ENCODE measurements at places on chromosomes 13 and 19. TPM values are rescaled to one million over a fixed set of nuclear protein-coding genes. Genes with fewer than 3 reads are reported as not detected.
A peak's percentile ranks its signal among the peaks of the same experiment; 100 is the strongest.

ZNF382 gene
- total RNA-seq, result 0.12 TPM

ALDH16A1 gene
- 42.1 TPM for total RNA-seq

ZNF829 gene
- not detected for total RNA-seq

- DNase-seq, result peak; percentile 34
These were observed at the start of gene MEIS3 for GRCh38 chr19:47419030-47419783. TSS of gene MEIS3 (minus strand) at chr19:47419527. CDS start at chr19:47419081, 446 bp downstream.

DNA sequence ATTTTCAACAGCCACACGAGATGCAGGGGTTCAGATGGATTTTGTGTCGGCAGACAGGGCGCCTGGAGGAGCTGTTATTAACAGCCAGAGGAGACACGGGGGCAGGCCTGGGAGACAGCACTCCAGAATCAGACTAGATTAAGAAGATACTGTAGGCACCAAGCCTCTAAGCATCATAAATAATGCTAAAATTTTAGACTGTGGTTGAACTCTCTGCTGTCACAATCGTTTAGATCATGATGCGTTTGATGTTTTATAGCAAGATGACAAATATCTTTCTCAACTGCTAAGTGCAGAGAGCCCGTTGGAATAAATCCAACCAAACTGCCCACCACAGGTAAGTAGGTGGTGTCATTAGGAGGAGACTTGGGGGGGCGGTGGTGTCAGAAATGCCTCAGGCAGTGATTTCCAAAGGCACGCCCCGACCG lies 63.9 kb downstream of the CEBPG start:
- no peak for DNase-seq

- DNase-seq, result no peak
These were observed 4.0 kb downstream of the KLF16 start for GRCh38 chr19:1859331-1859781.

DNA sequence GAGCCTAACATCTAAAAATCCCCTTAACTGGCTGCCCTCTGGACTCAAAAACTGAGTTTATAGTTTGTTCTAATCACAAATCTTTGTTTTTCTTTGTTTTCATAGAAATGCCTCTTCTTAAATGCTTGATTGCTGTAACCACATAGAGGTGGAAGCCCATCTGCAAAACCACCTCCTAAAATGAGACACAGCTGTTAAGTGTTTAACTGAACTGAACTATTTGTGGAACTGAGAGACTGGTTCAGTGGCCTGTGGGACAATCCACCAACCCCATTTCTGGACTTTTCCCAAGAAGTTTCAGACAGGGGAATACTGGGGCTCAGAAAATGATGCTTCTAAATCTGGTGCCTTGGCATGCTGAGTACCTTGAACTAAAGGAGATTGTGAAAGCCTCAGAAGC lies 50.9 kb upstream of the TM9SF2 start:
- DNase-seq, result no peak

DNA sequence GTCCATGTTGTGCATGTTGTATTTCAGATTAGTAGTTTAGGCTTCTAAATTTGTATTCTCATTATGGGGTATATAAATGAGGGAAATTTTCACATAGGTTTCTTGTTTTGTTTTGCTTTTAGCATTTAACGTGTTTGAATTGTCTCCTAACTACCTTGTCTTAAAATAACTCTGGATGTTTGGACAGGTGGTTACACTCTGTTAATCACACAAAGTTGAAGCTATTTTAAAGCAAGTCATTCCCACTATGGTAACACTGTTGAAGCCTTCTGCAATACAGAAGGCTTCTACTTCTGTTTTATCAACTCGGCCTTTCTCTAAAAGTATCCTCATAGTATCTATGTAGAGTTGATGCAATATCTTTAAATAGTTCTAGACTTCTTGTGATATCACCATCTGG lies 245.3 kb upstream of the HTR2A start:
- DNase-seq, result no peak

GRCh38 chr13:42814868-42815267 lies 33.5 kb downstream of the FAM216B start:
- DNase-seq, result no peak

DNA sequence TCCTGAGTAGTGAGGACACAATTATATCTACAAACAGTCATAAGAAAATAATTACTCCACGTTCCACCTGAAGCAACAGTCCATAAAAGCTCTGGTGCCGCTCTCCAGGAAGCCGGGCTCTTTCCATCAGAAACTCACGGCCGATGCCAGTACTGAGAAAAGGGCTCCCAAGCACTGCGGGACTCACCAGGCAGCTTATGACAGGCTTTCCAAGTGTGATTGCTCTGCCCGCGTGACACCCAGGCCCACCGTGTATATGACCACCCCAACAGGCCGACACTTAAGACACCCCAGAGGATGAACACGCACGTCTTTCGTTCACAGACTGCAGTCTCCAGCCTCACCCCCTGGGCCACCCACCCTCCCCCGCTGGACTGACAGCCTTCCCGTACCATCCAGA lies 199.0 kb downstream of the UQCRFS1 start:
- no peak for DNase-seq

DNA sequence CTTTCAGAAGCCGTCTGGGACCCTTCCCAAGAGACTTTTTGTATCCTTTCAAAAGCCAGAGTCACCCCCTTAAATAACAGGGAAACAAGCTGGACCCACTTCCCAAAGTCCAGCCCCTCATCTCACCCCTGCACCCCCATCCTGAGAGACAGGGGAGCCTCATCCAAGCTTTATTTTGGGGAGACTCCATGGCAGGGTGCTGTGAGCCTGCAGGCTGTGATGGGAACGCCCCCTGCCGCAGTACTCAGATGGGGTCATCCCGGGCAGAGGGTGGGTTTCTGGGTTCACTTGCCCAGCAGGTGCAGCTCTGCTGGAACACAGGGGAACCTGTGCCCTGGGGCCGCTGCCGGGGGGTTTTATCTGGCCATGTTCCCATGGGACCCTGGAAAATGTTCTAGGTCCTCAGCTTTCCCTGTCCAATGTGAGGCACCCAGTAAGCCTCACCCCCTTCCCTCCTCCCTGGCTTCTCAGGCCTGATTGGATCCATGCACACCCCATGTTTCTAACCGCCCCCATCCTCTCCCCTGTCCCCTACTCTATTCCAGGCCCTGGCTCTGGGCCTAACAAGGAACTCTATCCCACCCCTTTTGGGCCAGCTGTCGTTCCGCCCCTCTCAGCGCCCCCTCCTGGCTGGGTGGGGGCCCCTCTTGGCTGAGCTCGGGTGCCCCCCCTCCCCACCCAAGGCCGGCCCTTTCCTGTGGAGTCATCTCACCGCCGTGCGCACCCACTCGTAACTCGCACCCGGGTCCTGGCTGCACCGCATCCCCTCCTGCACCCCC lies 1.0 kb downstream of the HIF3A start:
- DNase-seq, result no peak

DNA sequence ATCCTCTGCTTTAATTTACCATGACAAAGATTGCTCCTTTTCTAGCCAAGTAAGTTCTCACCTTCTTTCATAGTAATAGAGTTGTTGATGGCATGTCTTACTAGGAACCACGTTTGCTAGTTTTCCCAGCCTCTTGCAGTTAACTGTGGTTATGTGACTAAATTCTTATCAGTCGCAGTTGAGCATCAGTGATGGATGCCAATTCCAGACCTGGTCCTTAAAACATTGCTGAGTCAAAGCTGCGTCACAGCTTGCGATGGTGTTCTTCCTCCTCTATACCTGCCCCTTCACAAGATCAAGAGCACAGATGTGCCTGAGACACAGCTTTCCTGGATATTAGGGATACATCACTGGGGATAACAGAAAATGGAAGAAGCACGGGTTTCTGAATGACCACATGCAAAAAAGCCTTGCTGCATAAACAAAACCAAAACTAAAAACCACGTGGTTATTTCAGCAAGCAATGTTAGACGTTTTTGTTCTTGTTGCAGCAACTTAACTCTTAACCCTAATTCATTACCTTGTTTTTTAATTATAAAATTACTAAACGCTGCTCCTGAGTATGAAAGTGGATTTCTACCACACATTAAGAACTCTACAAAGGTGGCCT lies 97.6 kb upstream of the DACH1 start:
- no peak for DNase-seq

GRCh38 chr13:42984026-42984425 lies 8.0 kb downstream of the EPSTI1 start:
- DNase-seq, result no peak
